ENCODE measurements at places on chromosomes 2 and 18.

GRCh38 chr2:42013409-42013808, 34.4 kb upstream of the PKDCC start:
- no peak for DNase-seq

DNA sequence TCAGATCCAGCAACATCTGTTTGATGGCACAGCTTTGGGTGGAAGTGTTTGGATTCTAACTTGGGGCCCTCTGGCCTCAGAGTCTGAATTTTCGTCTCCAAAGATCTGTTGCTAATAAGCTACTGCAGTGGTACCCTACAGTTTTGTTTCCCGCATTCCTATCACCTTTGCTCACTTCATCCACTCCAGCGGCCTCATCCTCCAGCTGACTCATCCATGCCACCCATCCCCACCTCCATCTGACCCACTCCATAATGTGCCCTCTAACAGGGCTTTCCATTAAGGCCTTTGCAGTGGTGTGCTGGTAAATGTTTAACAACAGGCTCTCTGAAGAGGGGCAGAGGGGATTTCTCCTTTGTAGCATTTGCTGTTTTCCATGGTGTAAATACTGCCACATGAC, 225.5 kb downstream of the TGIF1 start:
- DNase-seq = no peak

GRCh38 chr2:231634412-231634811, 41.7 kb downstream of the TEX44 start:
- no peak for DNase-seq

- DNase-seq = no peak
These were observed 27.2 kb upstream of the OTX1 start for GRCh38 chr2:63023444-63023843.

DNA sequence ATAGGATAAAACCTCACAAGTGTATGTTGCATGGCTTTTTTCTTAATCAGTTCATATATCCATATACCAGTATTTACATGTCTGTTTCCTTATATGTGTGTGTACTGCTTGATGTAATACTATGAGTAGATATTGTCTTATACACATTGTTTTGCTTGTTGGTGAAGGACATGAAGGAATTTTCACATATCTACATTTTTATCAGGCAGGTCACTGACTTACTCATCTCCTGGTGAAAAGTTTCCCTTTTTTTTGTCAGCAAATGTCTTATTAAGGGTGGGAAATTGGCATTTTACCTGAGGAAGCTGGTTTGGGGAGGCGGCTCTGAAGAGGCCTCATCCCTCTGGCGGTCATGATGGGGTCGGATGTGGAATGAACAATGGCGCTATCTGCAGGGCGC, 61.4 kb upstream of the LYPD1 start:
- DNase-seq = no peak

GRCh38 chr2:15492773-15493325, 68.3 kb downstream of the NBAS start:
- DNase-seq = peak; percentile 1

- no peak for DNase-seq
These were observed 148.9 kb upstream of the EPAS1 start for GRCh38 chr2:46148369-46148736.

GRCh38 chr2:46720592-46721185, 194.9 kb downstream of the MCFD2 start:
- DNase-seq = peak; percentile 49

DNA sequence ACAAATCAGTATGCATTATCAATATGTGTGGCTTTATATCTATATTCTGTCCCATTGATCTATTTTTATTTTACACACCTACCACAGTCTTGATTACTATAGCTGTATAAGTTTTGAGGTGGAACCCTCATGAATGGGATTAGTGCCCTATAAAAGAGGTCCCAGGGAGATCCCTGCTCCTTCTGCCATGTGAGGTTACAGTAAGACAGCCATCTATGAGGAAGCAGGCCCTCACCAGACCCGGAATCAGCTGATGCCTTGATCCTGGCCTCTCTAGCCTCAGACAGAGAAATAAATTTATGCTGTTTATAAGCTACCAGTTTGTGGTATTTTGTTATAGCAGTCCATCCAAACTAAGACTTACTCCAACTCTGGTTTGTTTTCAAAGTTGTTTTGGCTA, 54.9 kb downstream of the HNRNPLL start:
- DNase-seq = no peak

- no peak for DNase-seq
These were observed 259.0 kb downstream of the LRATD1 start for GRCh38 chr2:14891546-14891945.

GRCh38 chr2:134362740-134363139, 108.9 kb downstream of the MGAT5 start:
- no peak for DNase-seq

DNA sequence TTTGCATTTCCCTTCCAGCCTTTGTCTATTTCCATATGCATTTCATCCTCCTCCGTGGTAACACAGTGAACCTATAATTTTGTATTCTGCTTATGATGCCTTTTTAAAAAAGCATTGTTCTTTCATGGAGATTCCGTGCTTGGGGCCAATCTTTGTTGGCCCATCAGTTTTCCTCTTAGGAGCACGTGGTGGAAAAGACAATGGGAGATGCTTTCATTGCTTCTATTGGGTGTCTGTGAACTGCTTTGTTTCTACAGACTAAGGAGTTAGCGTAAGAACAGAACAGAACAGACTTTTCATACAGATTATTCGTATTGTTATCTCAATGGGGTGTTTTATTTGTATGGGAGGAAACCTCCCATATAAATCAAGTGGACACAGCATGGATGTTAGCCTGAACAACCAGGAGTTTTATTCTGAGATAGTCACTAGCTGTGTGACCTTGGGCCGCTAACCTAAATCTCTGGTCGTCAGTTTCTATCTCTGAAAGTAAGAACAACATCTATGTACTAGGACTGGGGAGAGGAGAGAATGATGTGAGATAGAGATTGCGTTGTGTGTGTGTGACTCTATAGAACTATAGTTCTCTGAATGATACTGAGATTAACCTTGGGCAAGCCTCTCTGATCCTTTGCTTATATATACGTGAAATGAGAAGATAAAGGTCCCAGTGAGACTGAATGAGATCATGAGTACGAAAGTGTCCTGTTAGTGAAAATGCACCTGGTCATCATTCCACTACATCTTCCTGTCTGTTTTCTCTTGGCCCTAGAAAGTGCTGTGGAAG, 22.9 kb upstream of the YWHAQ start:
- DNase-seq = no peak

DNA sequence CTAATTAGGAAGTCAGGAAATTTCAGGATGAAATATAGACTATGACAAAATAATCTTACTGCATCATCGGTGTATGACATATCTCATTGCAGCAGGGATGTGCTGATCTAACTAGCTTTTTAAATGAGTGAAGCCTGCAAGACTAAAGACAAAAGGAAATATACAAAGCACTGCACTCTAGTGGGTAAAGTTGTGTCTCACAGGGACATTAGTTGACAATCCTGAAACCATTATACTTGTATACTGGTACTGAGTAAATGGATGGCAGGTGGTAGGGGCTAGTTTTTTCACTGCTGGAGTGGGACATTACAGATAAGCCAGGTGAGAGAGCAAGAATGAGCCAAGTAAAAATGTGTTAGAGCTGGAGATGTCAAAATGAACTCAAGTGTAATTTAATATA, 317.5 kb upstream of the RAB6C start:
- no peak for DNase-seq

DNA sequence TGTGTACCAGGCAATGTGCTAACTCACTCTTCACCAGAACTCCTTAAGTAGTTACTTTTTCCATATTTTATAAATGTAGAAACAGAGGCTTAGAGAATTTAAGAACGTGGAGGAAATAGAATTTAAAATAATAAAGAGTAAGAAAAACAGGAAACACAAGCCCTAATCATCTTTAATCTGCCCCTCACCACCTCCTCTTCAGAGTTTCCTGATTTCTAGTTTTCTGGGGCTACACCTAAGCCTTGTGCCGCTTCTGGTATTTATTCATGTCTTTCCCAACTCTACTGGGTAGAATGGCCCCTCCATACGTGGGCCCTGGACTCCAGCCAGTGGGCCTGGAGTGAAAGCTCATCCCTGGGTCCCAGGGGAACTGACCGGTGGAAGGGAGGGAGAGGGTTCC, 85.4 kb downstream of the RTN4 start:
- no peak for DNase-seq

- no peak for DNase-seq
These were observed 57.3 kb downstream of the CCDC74A start for GRCh38 chr2:131584940-131585339.

GRCh38 chr18:79006106-79006795, 26.6 kb downstream of the SALL3 start:
- no peak for DNase-seq

DNA sequence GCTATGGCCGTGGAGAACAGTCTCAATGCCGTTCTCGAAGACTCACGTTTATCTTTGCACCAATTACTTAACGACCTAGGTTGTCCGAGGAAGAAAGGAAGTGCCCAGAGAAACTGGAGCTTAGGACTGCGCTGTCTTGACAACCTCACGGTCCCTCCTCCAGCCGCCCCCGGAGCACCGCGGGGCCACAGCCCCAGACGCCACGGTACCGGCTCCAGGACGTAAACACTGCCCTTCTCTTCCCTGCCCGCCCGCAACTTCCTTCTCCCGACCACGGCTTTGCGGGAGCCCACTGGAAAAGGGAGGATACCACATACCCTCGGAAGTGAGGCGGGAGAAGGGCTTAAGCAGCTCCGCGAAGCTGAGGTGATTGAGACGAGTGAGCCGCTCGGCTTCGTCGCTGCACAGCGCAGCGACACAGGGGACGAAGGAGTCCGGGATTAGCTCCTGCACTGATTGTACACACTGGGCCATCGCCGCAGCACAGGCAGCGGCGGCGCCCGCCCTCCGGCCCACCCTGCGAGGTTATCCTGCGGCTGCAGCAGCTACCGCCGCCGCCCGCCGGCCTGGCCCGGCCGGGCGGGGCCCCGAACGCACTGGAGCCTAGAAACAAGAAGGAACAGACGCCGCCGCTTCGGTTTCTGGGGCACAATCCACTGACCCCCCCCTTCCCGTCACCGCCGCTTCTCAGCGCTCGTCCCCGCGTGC, 483 bp downstream of the TRAPPC8 start:
- peak; percentile 54 for DNase-seq

DNA sequence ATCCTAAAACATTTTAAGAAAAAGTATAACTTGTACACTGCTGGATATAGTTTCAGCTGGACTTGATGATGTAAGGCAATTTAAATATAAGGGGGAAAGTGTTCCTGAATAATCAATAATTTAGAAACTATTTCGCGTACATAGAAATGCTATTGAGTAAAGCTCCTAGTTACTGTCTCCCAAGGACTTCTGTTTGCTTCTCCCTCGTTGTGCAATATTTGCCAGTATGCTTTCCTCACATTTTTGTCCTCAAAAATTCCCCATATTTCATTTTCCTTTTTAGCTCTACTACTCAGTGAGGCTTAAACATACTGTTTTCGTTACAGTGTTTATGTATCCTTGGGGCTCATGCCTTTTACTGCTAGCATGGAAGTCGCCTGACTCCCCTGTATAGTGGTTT, 36.9 kb downstream of the ATP9B start:
- no peak for DNase-seq

DNA sequence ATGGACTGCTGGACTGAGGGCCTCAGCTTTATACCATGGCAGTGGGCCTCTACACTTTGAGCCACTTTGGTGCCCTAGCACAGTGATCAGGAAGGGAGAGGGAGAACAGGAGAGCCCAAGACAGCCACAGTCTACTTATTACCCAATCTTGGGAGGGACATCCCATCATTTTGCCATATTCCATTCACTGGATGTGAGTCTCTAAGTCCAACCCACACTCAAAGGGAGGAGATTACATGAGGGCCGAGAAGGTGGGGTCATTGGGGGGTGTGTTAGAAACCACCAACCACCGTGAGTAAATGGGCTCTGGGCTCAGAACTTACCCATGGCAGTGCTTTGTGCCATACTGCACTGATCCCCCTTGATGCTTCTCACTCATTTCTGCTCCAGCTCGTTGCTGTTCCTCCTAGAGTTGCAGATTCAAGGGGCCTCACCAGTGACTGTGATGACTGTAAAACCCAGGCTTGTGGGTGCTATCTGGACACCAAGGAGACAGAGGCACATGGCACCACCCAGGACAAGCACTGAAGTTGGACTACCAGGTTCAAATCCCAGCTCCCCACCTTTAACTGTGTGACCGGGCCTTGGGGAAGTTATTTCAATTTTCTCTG, 97.6 kb upstream of the RAB6C start:
- no peak for DNase-seq

GRCh38 chr2:121818546-121818945, 63.1 kb downstream of the TSN start:
- no peak for DNase-seq

All from astrocyte (in vitro differentiated cells and primary cell).